Thoracic aorta (tissue), 2 donors: ENCODE measurements at places on chromosomes 7 and 10. TPM values are rescaled to one million over a fixed set of nuclear protein-coding genes. Genes with fewer than 3 reads are reported as not detected.

The EBF3 gene
- total RNA-seq = 3.6 TPM

The VIPR2 gene
- 18.3 TPM for total RNA-seq

The CNNM1 gene
- 0.35 TPM for total RNA-seq

The PRR15 gene
- total RNA-seq = 6.0 TPM

The CHST3 gene
- 80.6 TPM for total RNA-seq

The PRKAG2 gene
- total RNA-seq = 38.3 TPM

The SERPINE1 gene
- total RNA-seq = 542 TPM

The ZNF727 gene
- total RNA-seq = 3.7 TPM

The DENND2A gene
- 4.9 TPM for total RNA-seq

The SLC37A3 gene
- 83.2 TPM for total RNA-seq

The CRYGN gene
- total RNA-seq = 0.35 TPM

The PKD2L1 gene
- 0.56 TPM for total RNA-seq

The C10orf62 gene
- total RNA-seq = 1.2 TPM

The FEZF1 gene
- total RNA-seq = not detected

The DGKB gene
- total RNA-seq = not detected

The TCF7L2 gene
- total RNA-seq = 21.4 TPM

The TAS2R4 gene
- total RNA-seq = 3.5 TPM

The AMZ1 gene
- total RNA-seq = 1.4 TPM

The ENKUR gene
- total RNA-seq = not detected

The NDUFA5 gene
- total RNA-seq = 23.8 TPM

The FAM180A gene
- 79.1 TPM for total RNA-seq

The C7orf33 gene
- total RNA-seq = not detected

The OR2A12 gene
- total RNA-seq = not detected

The CYCS gene
- total RNA-seq = 29.7 TPM

The CUZD1 gene
- total RNA-seq = not detected

The ADAM12 gene
- 0.27 TPM for total RNA-seq

The PRPF18 gene
- total RNA-seq = 18.0 TPM

The KLF14 gene
- not detected for total RNA-seq

The GARIN1A gene
- 2.3 TPM for total RNA-seq
